ENCODE measurements at places on chromosomes 16 and 17.

GRCh38 chr17:44444735-44445105, 55.3 kb upstream of the ITGA2B start:
- DNase-seq: peak; percentile 73

DNA sequence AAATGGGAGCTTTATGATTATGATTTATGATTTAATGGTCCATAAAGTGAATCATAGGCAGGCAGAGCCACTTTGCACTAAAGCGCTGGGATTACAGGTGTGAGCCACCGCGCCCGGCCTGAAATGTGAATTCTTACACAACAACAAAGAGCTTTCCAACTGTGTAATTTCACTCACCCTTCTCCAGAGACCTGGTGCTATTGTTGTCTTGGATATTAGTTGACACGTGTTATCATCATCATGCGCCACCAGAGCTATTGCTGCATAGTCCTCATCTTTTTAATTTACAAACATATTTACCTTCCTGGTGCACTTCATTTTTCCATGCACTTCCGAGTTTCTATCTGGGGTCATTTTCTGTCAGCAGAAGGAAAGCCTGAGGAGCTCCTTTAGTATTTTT, 4.8 kb upstream of the UTS2R start:
- DNase-seq: no peak

DNA sequence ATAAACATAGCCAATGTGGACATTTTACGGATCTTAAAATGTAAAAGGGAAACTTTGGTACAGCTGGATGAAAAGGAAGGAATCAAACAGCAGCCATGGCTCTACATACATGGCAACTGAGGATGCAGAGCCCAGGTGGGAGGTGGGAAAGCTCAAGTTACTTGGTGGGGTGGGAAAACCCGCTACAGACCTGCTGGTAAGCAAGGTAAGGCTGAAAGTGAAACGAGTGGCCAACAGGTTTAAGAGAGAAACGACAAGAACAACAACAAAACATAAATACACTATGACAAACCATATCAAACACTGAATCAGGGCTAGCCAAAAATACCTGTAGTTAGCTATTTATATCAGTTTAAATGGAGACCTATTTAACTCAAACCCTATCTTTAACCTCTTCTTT, 185.3 kb downstream of the CEP112 start:
- DNase-seq: no peak

GRCh38 chr16:18800775-18801144, 589 bp downstream of the ARL6IP1 start:
- no peak for DNase-seq

DNA sequence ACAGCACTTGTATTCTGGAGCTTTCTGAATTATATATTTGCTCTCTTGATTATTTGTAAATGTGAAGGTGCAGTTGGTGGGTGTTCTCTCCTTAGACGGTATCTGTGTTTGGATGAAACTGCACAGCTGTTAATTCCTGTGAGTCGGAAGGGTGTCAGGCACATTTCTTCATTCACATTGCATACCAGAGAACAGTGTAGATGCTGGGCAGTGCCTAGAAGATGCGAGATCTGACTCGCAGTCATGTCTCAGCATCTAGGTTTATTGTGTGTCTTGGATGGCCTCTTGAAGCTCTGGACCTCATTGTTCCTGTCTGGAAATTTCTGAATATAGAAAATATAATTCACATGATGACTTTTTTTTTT, 61.2 kb downstream of the CLEC16A start:
- no peak for DNase-seq

Measured in non-pigmented ciliary epithelial cell (primary cell).